Urinary bladder (tissue), 4 donors: ENCODE measurements at places on chromosomes 13 and 19. TPM values are rescaled to one million over a fixed set of nuclear protein-coding genes. Genes with fewer than 3 reads are reported as not detected.

DNA sequence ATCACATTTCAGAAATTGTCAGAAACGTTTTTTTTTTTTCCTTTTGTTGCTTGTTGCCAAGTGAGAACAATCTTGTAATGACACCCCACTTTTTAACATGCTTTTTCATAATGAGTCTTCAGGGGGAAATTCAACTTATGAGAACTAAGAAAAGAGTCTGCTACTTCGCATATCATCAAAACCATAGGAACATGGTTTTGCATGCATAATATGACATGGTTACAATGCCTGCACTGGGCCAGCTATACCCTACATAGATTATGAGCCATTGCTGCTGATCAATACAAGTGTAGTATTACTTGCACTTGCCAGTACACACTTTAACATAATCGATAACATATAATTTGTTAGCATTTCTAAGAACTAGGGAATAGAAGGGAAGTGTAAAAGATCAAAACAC lies 191.0 kb upstream of the NBEA start:
- DNase-seq: no peak

The WDR62 gene
- 0.27 TPM for polyA plus RNA-seq

The ZNF320 gene
- polyA plus RNA-seq: 9.7 TPM

The URAD gene
- polyA plus RNA-seq: not detected

- DNase-seq: no peak
These were observed 7.2 kb upstream of the CEACAM8 start for GRCh38 chr19:42601811-42602443.

The DKKL1 gene
- polyA plus RNA-seq: 0.46 TPM

The MEIOSIN gene
- not detected for polyA plus RNA-seq

DNA sequence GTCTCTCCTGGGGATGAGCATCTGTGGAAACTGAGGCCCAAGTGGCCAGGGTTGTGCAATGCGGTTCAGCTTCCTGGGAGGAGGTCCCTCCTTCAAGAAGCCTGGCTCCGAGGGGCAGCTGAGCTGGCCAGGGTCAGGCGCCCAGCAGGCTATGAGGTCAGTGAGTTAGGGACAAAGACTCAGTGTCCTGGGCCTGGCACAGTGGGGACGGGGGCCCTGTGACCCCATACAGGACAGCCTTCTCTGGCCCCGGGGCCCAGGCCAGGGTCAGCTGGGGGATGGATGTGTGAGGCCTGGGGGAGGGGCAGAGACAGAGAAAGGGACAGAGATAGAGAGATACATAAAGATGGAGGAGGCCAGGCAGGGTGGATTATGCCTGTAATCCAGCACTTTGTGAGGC lies 3.0 kb upstream of the IL12RB1 start:
- DNase-seq: no peak

DNA sequence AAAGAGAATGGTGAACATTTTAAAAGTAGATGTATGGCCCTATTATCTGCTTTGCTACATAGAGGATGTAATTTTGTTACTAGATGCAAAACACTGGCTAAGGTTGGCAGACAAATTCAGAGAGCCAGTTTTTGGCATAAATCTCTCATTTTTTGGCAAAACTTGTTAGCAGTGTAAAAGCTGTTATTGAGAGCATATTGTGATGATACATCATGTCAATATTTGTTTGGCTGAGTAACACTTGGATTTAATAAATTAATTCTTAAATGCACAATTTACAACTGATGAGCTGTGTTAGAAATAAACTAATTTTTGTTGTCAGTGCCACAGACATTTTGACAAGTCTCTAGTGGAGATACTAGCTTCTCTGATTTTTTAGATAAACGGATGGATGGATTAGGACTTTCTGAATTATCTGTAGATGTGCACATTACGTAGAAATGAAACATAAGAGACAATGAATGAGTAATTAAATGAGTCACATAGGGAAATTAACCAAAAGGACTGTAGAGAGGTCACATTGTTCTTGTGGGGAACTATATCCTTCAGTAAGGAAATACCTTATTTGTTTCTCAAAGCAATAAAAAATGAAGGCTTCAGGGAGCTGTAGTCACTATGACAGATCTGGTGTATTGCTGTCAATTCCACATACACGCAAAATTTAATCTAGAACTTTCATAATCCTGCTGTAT lies 17.4 kb downstream of the UFM1 start:
- no peak for DNase-seq

DNA sequence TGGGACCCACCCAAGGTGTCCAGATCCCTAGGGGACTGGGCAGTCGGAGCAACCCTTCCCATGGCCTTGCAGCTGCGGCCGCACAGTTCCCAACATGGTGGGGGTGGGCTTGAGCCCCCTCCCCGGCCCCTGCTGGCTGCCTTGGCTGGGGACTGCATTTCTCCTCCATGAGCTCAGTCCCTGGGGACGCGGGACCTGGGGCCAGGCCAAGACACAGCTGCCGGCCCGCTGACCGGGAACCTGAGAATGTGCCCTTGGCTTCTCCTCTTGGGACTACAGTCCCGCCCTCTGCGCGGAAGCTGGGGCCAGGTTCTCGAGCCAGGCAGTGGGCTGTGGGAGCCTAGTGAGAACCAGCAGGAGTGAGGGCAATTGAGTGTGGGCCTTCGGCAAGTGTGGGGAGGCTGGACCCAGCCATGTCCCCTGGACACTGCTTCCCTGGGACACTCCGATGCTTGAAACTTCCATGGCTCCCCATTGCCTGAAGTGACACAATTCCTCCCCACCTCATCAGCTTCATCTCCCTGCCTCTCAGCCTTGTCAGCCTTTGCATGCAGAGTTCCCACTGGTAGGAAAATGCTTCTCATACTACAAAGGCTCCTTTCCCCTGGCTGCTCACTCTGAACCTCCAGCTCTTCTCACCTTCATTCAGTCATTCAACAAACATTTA lies 13.1 kb upstream of the NOTCH3 start:
- DNase-seq: no peak

GRCh38 chr13:58083064-58083463 lies 451.5 kb downstream of the PCDH17 start:
- DNase-seq: no peak

DNA sequence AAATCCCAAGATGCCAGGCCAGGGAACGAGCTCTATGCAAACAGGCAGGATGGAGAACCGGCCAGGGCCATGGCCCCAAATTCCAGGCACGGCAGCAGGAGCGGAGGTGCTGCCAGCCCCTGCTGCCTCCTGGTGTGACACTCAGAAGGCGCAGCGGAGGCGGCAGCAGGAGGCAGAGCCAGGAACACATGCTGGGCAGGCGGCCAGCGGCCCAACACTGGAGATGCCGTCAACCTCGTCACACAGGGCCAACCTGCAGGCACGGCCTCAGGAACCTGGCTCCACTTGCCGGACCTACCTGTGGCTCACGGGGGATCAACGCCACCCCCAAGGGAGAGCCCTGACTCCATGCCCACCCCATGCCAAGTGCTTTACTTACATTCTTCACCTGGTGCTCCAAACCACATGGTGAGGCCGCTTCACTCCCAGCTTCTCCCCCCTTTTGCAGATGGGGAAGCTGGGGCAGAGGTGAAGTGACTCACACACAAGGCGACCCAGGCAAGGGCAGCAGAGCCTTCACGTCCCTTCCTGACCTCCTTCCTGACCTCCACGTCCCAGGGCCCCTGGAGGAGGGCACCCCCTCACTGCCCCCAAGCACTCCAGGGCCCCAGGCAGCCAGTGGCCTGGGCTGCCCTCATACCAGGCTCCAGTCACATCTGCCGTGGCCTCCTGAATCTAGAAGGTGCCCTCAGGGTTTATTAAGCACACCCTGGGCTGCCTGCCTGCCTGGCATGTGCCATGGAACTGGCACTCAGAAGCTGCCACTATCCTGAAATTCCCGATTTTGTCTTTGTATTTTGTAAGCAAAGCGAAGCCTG lies 43.5 kb downstream of the GGACT start:
- DNase-seq: no peak

DNA sequence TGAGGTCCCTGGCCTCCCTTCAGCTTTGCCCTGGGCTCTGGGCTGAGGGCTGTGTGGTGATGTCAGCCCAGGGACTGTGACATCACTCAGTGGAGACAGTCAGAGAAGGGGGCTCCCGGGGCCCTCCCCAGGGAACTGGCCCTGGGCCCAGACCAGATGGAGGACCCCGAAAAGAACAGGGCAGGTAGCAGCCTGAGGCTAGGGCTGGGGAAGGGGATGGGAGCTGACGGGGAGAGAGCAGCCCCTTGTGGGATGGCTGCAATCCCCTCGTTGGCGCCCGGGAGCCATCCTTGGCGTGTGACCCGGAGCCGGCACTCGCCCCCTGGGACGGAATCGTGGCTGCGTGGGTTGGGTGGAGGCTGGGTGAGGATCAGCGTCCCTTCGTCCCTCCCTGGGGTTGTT lies 13.6 kb downstream of the CSNK1G2 start:
- no peak for DNase-seq

DNA sequence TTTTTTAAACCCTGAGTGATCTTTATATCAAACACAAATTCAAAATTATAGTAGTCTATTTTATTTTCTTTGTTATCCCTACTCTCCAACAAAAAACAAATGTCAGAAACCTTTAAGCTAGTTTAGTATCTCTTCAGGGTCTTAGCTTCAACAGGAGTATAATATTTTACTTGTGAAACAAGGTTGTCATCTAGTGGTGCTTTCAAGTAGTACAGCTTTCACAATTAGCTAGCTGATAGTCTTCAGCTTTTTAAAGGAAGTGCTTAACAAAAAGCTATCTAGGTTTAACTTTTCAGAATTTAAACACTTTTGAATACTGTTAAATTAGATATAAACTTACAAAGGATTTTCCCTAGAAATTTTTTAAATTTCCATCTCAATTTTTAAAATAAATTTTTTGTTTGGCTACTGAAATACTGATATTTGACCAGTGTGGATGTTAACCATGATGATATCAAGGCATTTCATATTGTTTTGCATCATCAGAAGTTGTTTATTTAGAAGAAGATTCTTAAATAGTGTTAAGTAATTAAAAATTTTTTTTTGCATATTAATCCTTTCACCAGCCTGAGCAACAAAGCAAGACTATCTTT lies 34.2 kb downstream of the TDRD3 start:
- DNase-seq: peak; percentile 33

DNA sequence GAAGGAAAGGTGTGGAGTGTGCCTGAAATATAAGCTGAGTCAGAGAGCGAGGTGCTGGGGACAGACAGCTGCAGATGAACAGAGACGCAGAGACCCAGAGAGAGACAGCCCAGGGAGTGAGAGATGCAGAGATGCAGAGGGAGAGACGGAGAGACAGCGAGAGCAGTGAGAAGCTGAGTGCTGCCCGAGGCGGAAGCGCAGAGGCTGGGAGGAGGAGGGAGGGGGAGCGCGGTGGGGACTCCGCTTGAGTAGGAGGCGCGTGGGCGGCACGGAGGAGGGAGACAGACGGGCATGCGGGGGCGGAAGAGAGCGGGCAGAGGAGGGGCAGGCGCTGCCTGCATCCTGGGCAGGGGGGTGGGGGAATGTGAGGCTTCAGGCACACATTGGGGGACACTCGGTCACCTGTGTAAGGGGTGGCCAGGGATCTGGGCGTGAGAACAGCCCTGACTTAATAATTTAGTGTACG lies 25.7 kb downstream of the SLC8A2 start:
- DNase-seq: no peak

DNA sequence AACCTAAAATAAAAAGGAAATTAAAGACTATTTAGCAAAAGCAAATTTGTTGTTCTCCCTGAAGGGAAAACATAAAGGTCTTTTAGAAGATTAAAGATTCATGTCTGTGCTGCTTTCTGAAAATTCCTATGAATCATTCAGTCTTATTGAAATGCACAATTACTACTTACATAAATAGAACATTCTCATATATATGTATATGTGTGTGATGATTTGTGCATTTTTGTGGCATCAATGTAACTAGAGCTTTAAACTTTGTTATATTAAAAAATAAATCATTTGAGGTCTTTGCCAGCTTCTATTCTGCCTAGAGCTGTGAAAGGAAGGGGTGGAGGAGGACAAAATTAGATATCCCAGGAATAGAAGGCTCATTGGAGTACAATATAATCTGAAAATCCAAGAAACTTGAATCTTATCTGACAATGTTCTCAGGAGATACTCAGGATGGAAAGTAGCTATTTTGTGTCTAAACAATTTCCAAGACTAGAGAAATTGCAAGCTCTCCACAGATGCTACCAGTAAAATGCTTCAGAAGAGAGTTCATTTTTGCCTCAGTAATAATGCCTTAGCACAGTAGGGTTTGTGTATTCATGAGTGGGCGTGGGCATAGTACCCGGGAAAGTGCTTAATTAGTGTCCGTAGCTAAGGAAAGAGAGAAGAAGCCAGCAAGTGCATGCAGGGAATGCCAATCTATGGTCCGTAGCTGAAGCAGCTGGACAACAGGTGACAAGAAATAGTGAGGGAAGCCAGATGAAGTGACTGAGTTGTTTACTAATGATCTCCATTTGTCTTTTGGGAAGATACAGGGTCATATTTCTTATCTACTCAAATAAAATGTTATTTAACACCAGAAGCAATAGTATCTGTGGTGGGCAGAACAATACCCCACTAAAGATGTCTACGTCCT lies 395.5 kb upstream of the NBEA start:
- no peak for DNase-seq

DNA sequence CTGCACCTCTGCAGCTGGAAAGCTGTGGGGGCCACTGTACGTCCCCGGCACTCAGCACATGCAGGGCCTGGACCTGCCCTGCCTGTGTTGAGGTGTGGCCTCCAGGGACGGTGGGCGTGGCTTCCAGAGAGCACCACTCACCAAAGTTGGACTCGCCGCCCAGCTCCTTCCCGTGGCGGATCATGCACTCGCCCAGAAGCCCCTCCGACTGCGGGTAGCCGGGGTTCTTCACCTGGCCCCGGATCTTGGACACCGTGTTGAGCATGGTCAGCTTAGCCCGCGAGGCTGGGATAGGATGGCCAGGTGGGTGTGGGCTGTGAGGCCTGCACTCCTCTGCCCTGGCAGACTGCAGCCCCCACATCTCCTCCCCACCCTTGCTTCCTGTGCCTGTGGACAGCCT lies 22.0 kb downstream of the MPND start:
- no peak for DNase-seq

DNA sequence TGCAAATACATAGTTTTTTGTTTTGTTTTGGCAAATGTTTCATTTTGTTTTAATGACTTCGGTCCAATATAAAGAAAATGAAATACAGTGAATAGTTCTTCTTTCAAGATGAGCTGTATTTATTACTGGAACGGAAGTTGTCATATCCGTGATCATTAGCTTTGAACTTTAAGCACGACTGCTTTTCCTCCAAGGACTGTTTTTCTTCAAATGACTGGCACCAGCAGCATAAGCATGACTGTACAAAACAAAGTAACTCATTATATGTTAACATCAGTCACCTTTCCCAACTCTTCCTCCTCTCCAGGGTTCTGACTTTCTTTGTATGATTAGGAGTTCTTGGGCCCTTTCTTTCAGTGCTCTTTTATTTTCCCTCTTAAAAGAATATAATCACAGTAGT lies 20.5 kb downstream of the EDNRB start:
- DNase-seq: no peak

- DNase-seq: no peak
These were observed 1.7 kb downstream of the PRR12 start for GRCh38 chr19:49592486-49593232.
